ENCODE measurements at places on chromosomes 13 and 19. TPM values are rescaled to one million over a fixed set of nuclear protein-coding genes. Genes with fewer than 3 reads are reported as not detected.

GRCh38 chr13:104181526-104182231 lies 1115.5 kb upstream of the SLC10A2 start:
- no peaks in the 10 kb centered on the region for H3K4me1 ChIP-seq
- no peaks in the 10 kb centered on the region for H3K36me3 ChIP-seq
- H3K27ac ChIP-seq, result no peak overlapping the region
- DNase-seq, result no peak
- H3K4me3 ChIP-seq, result no peak overlapping the region

GRCh38 chr13:100788540-100788939 lies 113.9 kb upstream of the TMTC4 start:
- H3K27me3 ChIP-seq, result no peaks in the 10 kb centered on the region
- no peaks in the 10 kb centered on the region for H3K36me3 ChIP-seq
- H3K27ac ChIP-seq, result no peak overlapping the region
- no peaks in the 10 kb centered on the region for H3K4me1 ChIP-seq

CPAMD8 gene
- total RNA-seq, result 16.9 TPM

DNA sequence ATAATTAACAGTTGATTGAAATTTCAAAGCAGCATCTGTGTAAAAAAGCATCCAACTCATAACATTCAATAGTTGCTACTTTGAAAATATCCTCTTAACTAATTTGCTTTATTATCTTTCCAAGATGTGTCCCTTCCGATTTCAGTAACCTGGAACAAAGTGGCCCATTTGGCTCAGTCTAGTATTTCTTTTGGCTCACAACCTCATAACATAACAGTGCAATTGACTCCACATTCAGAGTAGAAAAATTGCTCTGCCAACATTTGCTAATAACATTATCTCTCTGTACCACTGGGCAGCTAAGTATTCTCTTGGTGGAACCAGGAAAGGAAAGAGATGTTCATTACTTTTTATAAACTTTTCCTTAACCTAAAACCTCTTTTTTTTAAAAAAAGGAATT lies 571.1 kb upstream of the ARGLU1 start:
- H3K4me3 ChIP-seq, result no peak overlapping the region
- DNase-seq, result no peak
- peaks cover 22% of the 10 kb centered on the region for H3K4me1 ChIP-seq
- H3K27ac ChIP-seq, result peak overlapping the region; percentile 63
- no peaks in the 10 kb centered on the region for H3K36me3 ChIP-seq

GRCh38 chr13:99965329-99966000 lies 6.1 kb downstream of the ZIC5 start:
- H3K36me3 ChIP-seq, result no peaks in the 10 kb centered on the region
- no peak for DNase-seq
- H3K27me3 ChIP-seq, result peaks cover 66% of the 10 kb centered on the region
- H3K27ac ChIP-seq, result no peak overlapping the region
- peaks cover 11% of the 10 kb centered on the region for H3K4me1 ChIP-seq
